Ureter (tissue), 1 donor: ENCODE measurements at places on chromosomes 5 and 9. TPM values are rescaled to one million over a fixed set of nuclear protein-coding genes. Genes with fewer than 3 reads are reported as not detected.
A peak's percentile ranks its signal among the peaks of the same experiment; 100 is the strongest.

GRCh38 chr9:34123682-34124081 is 2.8 kb downstream of the DCAF12 start:
- DNase-seq: no peak

GRCh38 chr9:35609001-35609819 is 4.1 kb downstream of the TESK1 start:
- DNase-seq: peak; percentile 45

DNA sequence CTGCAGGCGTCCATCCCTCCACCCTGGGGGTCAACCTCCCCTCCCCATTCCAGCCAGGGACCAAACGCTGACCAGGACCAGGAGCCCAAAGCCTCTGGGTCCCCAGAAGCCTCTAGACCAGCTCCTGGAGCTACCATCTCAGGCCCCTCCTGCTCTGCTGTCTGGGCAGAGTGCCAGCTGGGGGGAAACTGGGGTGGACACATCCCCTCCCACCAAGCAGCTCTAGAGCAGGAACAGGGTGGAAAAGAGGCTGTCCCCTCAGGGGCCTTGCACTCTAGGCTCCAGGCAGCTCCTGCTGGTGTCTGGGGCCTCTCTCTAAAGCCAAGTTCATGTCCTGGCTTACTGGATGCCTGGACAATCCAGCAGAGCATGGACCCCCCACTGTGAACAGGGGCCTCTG is 4.4 kb downstream of the SSNA1 start:
- DNase-seq: no peak

DNA sequence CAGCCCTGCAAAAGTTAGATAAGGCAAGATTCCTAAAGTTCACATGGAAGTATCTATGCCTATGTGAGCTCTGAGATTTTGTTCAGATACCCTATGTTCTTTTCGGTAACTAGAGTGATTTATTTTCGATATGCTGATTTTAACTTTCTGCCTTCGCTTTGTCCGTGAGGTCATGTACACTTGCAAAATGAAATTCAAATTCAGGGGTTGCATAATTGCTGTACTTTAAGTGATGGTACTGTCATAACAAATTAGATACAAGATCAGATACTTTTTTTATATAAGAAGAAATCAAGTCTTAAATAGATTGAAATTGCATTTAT is 350 bp upstream of the ECPAS start:
- no peak for DNase-seq

DNA sequence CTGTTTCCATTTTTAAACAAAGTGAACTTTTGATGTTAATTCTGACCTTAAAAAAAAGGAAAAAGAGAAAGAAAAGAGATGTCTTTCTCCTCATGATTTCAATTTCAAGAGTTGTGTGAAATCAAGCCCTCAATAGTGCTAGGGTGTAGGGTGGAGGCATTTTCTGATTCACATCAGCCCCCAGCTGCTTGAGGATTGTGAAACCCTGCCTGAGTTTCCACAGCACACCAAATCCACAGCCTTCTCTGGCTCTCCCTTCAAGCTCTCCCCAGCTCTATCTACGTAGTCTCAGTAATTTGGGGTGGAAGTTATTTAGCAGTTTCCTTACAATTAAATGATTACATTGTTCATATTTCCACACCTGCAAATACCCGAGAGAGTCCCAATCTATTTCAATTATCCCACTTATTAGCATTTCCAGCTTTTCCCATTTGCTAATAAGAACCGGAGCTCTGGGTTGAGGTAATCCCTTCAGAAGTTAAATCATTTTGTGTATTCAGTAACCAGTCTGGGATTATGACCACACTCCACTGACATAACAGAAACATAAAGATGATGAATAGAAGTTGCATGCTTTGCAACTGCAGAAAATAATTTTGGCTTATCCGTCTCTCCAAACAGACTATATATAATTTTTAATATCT is 54.9 kb downstream of the MTX3 start:
- DNase-seq: no peak

- DNase-seq: no peak
Observed at GRCh38 chr5:62395210-62395950, 8.3 kb downstream of the DIMT1 start.

GRCh38 chr9:26205261-26205660 is 527.0 kb upstream of the TUSC1 start:
- no peak for DNase-seq

DNA sequence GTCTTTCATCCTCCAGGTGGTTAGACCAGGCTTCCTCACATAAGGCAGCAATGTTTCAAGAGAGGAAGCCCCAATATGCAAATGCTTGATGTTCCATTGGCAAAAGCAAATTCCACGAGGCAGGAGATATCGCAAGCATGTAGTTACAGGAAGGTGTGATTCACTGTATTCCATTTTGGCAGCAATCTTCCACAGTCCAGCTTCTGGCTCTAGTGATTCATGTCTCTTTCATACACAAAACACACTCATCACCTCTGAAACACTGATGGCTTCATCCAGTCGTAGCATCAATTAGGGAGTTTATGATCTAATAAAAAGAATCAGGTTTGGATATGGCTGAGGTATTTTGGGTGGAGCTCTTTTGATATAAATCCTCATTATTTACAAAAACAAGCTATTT is 552.2 kb upstream of the RIOK2 start:
- DNase-seq: no peak

DNA sequence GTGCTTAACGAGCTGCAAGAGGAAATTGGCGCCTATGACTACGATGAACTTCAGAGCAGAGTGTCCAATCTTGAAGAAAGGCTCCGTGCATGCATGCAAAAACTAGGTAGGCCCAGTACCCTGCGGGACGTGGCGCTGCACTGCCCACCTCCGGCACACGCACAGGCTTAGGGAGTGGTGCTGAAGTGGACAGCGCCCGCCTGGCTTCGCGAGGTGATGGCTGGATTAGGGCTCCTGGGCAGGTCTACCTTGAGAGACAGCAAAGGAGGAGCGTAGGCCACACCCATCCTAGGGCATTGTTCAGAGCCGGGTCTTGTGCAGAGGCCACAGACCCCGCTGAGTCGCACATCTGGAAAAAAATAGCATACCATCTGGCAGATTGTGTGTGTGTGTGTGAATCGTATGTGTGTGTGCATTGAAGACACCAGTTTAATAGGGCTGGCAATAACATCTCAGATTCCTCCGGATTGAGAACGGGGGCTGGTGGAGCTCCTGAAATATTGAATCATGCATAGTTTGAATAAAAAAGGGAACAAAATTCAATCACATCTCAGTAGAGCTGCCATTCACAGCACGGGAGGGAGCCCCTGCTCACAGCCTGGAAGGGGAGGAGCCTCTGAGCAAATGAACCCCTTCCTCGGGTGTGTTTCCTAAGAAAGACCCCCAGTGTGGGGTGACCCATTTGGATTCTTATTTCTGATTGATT is 11.1 kb downstream of the OLFM1 start:
- DNase-seq: no peak

DNA sequence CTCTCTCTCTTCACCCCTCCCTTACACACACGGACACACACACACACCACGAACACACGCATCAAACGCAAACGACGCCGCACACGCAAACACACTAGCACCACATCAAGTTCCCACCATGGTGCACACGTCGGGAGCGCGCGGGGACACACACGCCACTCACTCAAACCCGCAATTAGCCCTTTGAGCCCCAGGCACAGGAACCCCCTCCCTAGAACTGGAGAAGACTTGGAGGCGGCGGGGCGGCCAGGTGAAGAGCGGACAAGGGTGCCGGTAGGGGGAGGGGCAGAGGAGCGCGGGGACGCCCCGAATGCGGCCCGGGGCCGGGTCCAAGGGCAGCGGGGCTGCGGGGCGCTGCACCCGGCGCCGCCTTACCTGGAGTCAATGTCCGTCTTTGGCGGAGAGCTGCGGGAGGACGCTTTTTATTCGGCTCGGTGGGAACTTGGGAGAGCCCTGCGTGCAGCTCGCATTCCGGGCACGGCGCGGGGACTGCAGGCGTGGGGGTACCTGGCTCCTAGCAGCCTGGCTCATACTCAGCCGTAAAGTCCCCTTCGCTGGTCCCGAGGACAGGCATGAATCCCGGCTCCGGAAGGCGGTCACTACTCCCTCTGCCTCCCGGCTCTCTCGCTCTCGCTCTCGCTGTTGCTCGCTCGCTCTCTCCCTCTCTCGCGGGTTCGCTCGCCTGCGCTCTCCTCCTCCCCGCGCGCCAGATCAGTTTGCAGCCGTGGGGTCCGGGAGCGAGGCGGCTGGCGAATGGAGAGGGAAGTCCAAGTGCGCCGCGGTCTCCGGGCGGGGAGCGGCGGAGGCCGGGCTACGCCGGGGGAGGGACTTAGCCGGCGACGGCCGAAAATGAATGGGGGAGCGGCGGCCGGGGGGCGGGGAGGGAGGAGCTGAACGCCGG is at the start of gene BRINP1:
BRINP1 (minus strand) TSS at position 755 of the 901 bp plus-strand sequence. CDS start 56,080 bp downstream, outside the sequence.
- peak; percentile 45 for DNase-seq

Gene C9orf50
- total RNA-seq: not detected

Gene PCDHGA5
- 4.6 TPM for total RNA-seq
